ENCODE measurements at places on chromosomes 11 and 22. TPM values are rescaled to one million over a fixed set of nuclear protein-coding genes. Genes with fewer than 3 reads are reported as not detected.

The DDTL gene
- 0.90 TPM for total RNA-seq

The OR51E2 gene
- total RNA-seq = 0.23 TPM

The CELSR1 gene
- total RNA-seq = 2.8 TPM

The OR52H1 gene
- 0.24 TPM for total RNA-seq

DNA sequence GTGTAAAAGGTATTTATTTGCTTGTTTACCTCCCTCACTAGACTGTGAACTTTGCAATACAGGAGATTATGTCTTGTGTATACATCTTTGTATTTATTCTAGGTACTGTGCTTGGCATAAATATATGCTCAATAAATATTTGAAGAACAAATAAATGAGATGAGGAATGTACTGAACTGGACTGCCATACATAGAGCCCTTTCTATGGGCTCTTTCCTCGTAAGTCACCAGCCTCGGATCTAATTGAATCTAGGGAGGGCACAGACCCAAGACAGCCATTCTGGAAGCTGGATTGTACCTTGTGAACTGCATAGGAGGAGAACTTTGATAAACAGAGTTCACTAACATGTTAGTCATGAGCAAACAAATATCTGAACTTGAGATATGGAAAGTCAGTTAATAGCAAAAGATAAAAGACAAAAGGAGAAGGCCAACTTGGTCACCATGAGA, 503.9 kb downstream of the INSC start:
- no peak for DNase-seq

DNA sequence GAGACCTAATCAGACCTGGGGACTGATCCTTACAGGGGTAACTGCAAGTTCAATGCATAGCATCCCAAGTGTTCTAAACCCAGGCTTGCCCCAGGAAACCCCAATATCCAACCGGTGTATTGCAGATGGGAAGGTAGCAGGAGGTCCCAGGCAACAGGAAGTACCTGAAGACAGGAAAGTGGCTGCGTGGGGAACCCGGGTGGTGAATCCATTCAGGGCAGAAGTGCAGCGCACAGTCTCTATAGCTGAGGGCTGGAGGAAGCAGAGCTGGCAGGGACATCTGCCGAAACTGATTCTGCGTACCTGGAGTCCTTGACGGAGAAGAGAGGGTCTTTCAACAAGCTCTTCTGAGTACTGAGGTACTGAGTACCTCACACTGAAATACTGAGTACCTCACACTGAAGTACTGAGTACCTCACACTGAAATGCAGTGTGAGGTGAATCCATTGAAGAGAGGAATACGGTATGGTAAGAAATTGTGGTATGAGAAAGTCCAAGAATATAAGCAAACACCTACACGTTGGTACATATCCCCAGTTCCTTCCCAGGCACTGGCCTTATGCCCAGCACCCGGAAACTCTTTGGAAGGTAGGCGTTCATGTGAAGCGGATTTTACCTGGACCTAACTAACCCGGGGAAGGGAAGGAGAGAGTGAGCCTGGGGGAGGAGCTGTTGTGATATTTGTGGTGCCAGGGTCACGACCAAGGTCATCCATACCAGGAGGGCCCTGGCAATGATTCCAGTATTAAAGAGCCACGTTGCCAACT, 20.1 kb downstream of the SCN4B start:
- DNase-seq = peak; percentile 62

GRCh38 chr11:44407211-44407996, 97.5 kb upstream of the ALX4 start:
- DNase-seq = no peak

DNA sequence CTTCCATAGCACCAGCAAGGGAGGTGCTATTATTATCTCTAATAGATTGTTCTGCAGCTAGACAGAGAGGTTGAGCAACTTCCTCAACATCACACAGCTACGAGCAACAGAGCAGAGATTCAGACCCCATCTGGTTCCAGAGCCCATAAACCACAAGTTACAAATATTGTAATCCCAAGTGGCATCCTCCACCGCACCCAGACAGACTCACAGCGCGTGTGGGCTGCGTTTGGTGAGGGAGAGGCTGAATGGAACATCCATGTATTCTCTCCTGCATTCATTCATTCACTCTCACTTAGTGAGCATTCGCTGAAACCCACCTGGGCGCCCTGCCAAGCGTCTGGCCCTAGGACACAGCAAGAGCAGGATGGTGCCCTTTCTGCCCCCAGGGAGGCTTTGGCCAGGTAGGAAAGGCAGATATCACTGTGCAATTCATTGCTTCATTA, 33.5 kb downstream of the LIF start:
- peak; percentile 85 for DNase-seq

- DNase-seq = no peak
These were observed 33.5 kb downstream of the MMP7 start for GRCh38 chr11:102497061-102497460.

DNA sequence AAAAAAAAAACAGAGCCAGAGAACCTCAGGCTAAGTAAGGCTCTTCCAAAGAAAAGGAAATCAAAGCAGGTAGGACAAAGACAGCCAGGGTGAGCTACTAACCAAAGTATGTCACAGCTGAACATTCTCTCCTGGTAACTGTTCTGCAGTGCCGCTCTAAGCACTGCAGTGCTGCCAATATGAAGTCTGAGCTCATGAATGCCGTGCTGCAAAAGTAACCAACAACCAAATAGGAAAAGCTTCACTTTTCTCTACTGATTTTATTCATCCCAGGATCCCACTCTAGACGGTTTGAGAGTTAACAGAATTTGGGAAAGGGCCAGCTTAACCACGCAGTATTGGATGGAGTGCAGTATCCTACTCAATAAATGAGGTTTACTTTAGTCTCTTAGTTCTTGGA, 3.5 kb downstream of the SIK3 start:
- DNase-seq = no peak
